ENCODE measurements at places on chromosomes 16 and 17.
A peak's percentile ranks its signal among the peaks of the same experiment; 100 is the strongest.

GRCh38 chr16:84291226-84291625, 3.5 kb upstream of the WFDC1 start:
- DNase-seq = no peak

- no peak for DNase-seq
Observed at GRCh38 chr17:17395246-17395802, 81.5 kb upstream of the MED9 start.

GRCh38 chr16:54921206-54921824, 9.3 kb upstream of the IRX5 start:
- no peak for DNase-seq

DNA sequence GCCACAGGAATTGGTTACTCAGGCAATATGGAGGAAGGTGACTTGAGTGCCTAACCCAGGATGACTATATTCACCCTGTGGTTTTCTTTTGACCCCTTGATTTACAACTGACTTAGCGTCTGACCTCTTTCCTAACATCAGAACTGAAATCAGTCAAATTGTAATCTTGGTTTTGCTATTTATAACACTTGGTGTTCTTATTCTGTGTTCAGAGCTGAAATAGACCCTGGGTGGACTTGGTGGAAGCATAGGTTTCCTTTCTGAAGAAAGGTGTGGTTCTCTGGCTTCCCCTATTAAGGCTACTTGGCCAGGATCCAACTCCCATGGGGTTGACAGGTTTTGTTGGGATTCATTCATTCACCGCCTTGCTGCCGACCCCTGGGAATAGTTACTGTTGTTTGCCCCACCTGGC, 80.8 kb downstream of the CLEC16A start:
- DNase-seq = no peak

- no peak for DNase-seq
Observed at GRCh38 chr16:88446061-88446460, 7.0 kb upstream of the ZFPM1 start.

GRCh38 chr17:62588109-62588508, 39.4 kb upstream of the MRC2 start:
- no peak for DNase-seq

- no peak for DNase-seq
Observed at GRCh38 chr17:59370593-59371299, 39.3 kb downstream of the YPEL2 start.

GRCh38 chr16:73000020-73000906, 47.7 kb downstream of the ZFHX3 start:
- no peak for DNase-seq

GRCh38 chr16:71896764-71897368, 1.5 kb downstream of the IST1 start:
- no peak for DNase-seq

DNA sequence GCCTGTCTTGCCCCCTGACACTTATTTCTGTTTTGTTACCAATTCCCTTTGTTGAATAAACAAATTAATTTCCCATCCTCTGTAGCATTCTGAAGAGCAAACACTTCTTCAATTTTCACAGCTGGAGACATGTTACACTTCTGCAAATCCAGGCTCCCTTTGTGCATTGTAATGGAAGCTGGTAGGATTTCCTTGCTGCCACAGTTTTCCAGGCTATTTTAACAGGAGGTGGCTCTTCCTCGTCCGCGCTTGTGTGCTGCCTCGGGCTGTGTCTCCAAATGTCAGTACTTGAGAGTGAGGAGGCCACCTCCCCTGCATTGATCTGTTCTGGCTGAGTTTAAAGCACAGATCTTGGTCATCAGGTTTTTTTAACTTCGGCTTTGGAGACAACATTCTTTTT, 40.0 kb downstream of the SOST start:
- DNase-seq = no peak

- DNase-seq = no peak
Observed at GRCh38 chr16:73546341-73546845, 498.5 kb upstream of the ZFHX3 start.

DNA sequence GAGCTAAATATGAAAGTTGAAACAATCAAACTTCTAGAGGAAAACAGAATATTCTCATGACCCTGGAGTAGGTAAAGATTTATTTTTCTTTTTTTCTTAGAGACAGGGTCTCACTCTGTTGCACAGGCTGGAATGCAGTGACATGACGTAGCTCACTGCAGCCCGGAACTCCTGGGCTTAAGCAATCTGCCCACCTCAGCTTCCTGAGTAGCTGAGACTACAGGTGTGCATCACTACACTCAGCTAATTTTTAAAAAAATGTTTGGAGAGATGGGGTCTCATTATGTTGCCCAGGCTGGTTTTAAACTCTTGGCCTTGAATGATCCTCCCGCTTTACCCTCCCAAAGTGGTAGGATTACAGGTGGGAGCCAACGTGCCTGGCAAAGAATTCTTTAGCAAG, 15.5 kb downstream of the IKZF3 start:
- DNase-seq = no peak

- no peak for DNase-seq
Observed at GRCh38 chr17:7023576-7024401, 939 bp downstream of the BCL6B start.

DNA sequence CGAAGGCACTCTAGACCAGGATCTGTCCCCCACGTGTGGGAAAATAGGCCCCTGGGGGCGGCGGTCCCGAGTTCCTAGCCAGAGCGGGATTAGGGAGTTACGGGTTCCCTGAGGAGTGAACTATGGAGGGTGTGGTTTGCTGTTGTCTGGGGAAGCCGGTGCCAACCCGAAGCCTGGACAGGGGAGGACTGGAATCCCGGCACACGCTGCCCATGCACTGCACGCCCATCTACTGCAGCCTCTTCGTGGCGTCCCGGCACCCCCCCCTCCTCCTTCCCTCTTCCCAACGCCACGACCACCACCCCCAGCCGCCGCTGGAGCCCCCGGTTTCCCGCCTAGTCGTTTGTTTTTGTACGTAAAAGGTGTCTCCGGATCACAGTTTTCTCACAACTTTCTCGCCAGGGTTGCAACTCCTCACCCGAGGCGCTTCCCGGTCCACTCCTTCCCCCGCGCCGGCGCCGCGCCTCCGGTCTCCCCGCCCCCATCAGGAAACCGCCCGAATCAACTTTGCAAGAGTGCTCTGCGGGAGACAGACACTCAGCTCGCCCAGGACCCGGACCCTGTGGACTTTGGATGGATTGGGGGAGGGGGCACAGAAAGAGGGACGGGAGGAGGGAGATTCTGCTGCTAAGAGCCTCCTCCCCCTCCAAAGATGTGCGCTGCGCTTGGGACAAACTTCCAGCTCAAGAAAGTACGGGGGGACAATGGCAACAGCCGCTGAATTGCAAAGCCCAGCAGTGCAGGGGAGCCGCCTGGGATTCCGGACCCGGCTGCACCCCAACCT, 1.4 kb upstream of the LHX1 start:
- DNase-seq = no peak

GRCh38 chr17:9959377-9959981, 54.4 kb upstream of the RCVRN start:
- no peak for DNase-seq

GRCh38 chr17:63946440-63947363, 14.6 kb upstream of the CD79B start:
- DNase-seq = no peak

DNA sequence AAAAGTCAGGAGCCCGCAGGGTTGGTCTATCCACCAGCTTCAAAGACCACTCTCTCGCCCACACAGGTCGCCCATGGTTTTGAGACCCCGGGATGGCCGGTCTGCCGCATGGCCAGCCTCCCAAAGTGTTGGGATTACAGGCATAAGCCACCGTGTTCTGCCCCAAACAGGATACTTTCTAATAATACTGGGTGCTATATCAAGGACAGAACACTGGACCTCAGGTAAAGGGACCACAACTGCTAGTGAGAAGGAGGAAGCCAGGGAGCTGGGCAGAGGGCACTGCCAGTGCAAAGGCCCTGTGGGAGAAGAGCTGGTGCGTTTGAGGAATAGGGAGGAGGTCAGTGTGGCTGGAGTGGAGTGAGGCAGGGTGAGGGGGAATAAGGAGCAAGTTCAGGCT, 34.1 kb downstream of the IL21R start:
- DNase-seq = no peak

- no peak for DNase-seq
Observed at GRCh38 chr17:40450175-40450574, 6.9 kb downstream of the IGFBP4 start.

DNA sequence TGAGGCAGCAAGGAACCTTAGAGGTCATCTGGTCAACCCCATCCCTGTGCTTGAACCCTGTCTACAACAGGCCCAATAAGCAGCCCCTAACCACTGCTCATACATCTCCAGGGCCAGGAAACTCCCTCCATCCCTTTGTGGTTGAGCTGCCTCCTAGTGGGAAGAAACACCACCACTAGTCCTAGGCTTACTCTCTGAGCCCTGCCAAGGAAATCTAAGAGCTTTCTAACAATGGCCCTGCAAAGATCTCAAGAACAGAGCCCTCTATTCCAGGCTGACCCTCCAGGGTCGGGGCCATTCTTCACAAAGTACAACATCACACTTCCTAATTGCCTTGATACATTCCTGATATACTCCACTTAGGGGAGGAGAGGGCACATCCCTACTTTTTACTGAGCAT, 5.8 kb downstream of the ACLY start:
- DNase-seq = no peak

DNA sequence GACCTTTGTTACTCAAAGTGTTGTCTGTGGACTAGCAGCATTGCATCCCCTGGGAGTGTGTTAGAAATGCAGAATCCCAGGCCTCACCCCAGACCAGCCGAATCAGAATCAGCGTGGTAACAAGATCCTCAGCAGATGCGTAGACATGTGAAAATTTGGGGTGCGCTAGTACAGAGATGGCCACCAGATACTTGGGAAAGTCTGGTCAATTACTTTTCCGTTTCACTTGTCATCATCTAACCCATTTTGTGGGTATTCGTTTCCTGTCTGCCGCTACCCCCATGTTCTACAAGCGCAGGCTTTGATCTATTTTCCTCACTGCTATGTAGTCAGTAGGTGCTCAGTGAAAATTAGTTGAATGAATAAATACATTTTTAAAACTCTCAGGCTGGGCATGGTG, 33.1 kb upstream of the HERPUD1 start:
- no peak for DNase-seq

DNA sequence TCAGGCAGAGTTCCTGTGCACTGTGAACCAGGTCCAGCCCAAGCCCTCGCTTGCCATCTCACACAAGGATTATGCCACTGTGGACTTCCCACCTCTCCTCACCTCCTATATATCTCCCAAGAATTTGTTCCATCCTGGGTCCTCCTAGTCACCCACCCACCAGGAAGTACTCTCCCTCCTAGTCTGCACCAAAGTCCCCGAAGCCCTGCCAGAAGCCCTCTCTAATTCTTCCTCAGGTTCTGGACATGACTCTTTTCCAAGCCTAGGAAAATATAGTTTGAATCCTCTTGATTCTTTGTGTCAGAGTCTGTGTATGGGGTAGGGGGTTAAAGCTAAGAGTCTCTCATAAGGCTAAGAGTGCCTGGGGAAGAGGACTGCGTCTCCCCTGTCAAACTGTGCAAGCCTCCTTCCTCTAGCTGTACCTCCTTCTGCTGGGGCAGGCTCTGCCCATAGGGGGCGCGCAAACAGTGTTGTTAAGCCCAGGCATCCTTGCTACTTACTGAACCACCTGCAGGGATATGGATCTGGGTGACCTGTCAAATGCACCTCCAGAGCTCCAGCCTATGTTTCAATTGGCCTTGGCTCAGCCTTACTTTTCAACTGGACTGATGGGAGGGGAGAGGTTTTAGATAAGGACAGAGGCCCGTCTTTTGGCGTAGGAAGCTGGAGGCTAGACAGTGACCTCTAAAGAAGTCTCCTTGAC, 16.6 kb upstream of the DLX4 start:
- DNase-seq = no peak

DNA sequence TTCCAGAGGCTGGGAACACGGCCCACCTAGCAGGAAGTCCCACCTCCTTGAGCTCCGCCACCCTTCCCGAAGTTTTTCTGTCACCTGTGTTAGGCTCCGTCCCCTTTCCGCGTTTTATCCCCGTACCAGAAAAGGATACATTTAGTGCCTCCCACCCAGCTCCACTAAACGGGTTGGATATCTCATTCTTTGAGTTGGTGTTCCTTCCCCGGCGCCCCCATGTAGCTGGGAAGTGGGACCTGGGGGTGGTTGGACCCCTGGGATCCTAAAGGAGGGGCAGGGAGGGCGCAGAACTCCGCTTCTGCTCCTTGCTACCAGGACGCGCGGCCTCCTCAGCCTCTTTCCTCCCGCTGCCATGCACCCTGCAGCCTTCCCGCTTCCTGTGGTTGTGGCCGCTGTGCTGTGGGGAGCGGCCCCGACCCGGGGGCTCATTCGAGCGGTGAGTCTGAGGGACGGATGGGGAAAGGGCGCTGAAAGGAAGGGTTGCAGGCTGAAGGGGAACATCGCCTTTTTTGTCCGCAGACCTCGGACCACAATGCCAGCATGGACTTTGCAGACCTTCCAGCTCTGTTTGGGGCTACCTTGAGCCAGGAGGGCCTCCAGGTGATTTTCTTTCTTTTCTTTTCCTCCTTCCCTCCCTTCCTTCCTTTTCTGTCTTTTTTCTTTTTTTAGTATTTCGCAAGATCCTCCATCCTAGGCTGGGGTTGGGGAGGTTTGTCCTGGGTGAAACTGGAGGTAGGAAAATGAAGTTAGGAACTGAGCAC, 669 bp downstream of the RNF167 start:
- DNase-seq = no peak

DNA sequence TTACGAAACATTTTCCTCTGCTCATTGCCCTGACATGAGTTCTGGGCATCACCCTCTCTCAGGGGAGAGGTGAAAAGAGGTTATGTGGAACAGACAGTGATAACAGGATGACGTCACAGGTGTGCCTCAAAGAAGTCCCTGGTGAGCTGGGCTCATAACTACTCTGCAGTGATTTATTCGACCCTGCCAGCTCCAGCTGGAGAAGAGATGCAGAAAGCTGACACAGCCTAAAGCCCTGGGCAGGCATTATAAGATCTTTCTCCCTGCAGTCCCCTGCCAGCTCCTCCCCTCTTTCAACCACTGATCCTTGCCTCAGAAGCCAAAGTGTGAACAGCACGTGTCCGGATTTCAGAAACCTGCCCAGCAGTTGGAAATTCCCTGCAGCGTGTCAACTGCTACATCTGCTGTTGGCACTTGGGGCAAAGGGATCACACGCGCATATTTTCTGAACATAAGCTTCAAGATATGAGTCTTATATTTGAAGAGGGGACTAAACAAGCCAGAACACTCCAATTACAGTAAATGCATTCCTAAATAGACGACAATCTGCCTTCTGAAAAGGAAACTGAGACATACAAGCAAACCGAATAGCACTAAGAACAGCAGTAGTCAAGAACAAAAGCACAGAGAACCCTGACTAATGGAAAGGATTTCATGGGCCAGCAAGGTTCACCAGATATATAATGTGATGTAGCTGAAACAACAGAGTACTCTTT, 80.5 kb downstream of the SMG6 start:
- no peak for DNase-seq

DNA sequence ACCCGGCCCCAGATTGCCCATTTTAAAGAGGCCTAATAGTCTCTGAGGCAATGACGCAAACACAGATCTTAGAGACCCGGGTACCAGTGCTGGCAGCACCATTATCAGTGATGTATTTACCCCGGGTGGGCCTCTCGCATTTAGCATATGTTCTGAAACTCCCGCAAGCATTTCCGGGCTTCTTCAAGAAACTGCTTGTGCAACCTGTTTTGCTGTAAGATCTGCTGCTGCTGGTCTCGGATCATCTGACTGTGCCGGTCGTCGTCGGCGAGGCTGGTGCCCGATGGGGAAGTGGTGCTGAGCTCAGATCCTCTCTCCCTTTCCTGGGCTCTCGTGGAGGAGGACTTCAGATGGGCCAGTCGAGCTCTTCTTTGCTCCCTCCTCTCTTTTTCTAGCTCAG, 12.5 kb downstream of the CEP295NL start:
- DNase-seq = peak; percentile 41

- no peak for DNase-seq
Observed at GRCh38 chr17:44892250-44892649, 7.0 kb downstream of the EFTUD2 start.
